Ascending aorta (tissue), 2 donors: ENCODE measurements at places on chromosomes 7 and 10. TPM values are rescaled to one million over a fixed set of nuclear protein-coding genes. Genes with fewer than 3 reads are reported as not detected.

- no peak for DNase-seq
- no peaks in the 10 kb centered on the region for H3K4me1 ChIP-seq
- no peak overlapping the region for H3K27ac ChIP-seq
- no peaks in the 10 kb centered on the region for H3K36me3 ChIP-seq
- no peak overlapping the region for H3K4me3 ChIP-seq
These were observed 6.9 kb upstream of the UBE2H start for GRCh38 chr7:129959471-129960203.

DNA sequence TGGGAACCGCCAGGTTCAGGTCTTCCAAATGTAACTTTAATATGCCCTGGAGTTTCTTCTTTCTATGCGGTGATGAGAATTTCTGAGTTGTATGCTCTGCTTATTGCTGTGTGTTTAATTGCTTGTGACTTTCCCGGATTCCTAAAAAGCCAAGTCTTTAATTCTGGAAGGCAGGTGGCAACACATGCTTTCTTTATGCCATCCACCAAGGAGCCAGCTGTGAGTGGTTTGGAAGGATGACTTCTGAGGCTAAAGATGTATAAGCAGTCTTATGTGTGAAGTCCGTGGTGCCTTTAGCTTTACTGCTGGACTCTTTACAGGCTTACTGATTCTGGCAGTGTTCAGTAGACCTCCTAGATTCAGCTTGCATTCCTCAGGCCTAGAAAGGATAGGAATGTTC, 3.1 kb downstream of the SDK1 start:
- no peaks in the 10 kb centered on the region for H3K27me3 ChIP-seq
- H3K27ac ChIP-seq: peak overlapping the region; percentile 79
- DNase-seq: no peak
- no peaks in the 10 kb centered on the region for H3K36me3 ChIP-seq

GRCh38 chr7:16891874-16892643, 10.3 kb upstream of the AGR3 start:
- no peak overlapping the region for H3K27ac ChIP-seq
- H3K27me3 ChIP-seq: no peaks in the 10 kb centered on the region
- no peak overlapping the region for H3K4me3 ChIP-seq
- H3K36me3 ChIP-seq: no peaks in the 10 kb centered on the region

DNA sequence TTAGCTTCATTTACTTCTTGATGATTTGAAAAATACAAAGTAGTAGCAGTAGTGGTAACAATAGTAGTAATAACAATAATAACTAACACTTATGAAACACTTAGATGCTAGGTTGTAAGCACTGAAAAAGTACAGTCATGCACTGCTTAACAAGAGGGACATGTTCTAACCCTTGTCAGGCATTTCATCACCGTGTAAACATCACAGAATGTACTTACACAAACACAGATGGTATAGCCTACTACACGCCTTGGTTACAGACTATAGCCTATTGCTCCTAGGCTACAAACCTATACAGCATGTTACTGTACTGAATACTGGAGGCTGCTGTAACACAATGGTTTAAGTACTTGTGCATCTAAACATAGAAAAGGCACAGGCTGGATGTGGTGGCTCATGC, 60.6 kb downstream of the PUS7 start:
- no peaks in the 10 kb centered on the region for H3K27me3 ChIP-seq
- DNase-seq: no peak
- H3K4me1 ChIP-seq: no peaks in the 10 kb centered on the region
- no peak overlapping the region for H3K27ac ChIP-seq
- H3K36me3 ChIP-seq: peaks cover 7% of the 10 kb centered on the region

DNA sequence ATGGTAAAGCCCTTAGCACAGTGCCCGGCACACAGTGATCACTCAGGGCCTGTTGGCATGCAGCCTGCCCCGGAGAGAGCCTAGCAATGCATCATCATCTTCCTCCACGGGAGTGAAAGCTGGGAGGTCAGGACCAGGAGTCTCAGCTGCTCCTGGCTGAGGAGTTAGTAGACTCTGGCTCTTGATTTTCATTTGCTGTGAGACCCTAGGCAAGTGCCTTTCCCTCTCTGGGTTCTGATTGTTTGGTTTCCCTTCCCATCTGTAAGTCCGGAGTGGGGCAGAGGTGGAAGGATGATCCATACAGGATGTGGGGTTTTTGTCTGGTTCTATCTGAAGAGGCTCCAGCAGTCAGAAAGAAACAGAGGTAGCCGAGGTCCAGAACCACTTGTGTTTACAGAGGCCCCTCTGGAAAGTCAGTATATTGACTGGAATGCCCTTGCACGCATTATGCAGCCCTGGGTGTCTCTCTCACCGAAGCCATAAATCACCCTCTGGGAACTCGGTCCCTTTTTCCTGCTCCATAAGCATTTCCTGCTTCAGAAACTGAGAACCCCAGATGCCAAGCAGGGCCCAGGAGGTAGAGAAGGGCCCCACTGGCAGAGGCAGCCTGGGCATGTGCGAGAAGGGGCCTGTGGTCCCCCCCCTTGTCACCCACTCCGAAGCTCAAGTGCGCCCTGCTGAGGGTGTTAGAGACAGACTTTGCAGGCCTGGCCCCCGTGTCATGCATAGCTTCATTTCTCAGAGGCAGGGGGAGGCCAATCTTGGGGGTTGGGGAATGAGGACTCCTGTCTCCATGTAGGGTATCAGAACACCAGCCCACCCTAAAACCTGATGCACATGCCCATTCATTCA, 8.5 kb downstream of the UNC5B start:
- H3K4me3 ChIP-seq: no peak overlapping the region
- peaks cover 18% of the 10 kb centered on the region for H3K4me1 ChIP-seq
- no peaks in the 10 kb centered on the region for H3K27me3 ChIP-seq
- no peak overlapping the region for H3K27ac ChIP-seq
- DNase-seq: peak; percentile 45

GRCh38 chr10:100232101-100232500, 2.7 kb upstream of the CHUK start:
- H3K4me1 ChIP-seq: no peaks in the 10 kb centered on the region
- peaks cover 45% of the 10 kb centered on the region for H3K36me3 ChIP-seq
- no peak overlapping the region for H3K27ac ChIP-seq

DNA sequence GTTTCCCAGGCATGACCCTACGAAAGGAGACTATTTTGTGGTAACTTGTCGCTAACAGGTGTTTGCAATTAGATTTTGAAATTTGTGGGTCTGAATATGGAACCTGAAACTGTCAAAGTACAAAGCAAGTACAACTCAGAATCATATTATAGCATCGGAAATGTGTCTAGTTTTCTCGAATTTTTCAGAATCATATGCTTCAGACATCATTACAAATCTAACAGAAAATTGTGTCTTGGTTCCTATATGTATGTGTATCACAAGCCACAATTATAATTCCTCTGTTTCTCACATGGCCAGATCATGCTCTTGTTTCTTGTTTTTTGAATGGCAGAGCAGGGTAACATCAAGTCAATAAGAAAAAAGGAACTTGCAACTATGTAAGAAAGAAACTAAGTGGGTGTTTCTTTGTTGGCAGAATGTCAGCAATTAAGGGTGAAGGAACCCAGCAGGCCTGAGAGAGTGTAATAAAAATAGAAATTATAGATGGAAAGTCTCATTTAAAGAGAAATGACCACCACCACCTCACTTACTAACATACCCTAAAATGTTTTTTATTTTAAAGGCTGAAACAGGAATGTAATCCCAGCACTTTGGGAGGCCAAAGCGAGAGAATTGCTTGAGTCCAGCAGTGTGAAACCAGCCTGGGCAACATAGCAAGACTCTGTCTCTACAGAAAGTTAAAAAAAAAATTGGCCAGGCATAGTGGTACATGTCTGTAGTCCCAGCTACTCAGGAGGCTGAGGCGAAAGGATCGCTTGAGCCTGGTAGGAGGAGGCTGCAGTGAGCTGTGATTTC, 51.3 kb downstream of the PRTFDC1 start:
- DNase-seq: no peak
- no peak overlapping the region for H3K4me3 ChIP-seq
- H3K4me1 ChIP-seq: peaks cover 9% of the 10 kb centered on the region

DNA sequence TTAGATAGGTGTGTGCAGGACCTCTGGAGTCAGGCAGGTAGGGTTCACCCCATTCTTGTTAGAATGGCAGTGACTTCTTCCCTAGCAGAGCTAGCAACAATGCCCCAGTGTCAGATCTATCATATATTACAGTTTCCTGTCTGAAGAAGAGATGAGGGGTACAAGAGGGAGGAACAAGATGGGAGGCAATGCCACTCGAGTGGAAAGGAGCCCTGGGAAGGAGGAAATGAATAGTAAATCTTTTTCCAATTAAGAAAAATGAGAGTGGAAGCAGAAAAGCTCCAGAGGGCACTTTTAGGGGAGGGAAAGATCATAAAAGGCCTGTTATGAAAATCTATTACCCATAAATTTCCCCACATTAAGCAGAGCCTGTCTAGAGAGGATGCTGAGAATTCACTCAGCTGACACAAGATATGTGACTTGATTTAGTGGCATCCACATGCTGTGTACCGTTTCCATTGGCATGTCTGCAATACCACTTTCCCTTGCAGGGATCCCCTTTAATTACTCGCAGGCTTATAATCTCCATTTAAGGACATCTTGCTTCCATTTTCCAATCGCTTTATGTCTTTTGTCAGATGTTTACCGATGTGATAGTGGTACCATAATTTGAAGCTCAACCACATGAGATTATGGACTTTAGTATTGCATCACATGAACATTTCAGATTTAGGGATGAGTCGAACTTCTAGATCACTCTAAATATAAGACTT, 70.0 kb upstream of the AGBL3 start:
- H3K27ac ChIP-seq: peak overlapping the region; percentile 24
- no peak for DNase-seq
- H3K36me3 ChIP-seq: peaks cover 6% of the 10 kb centered on the region

DNA sequence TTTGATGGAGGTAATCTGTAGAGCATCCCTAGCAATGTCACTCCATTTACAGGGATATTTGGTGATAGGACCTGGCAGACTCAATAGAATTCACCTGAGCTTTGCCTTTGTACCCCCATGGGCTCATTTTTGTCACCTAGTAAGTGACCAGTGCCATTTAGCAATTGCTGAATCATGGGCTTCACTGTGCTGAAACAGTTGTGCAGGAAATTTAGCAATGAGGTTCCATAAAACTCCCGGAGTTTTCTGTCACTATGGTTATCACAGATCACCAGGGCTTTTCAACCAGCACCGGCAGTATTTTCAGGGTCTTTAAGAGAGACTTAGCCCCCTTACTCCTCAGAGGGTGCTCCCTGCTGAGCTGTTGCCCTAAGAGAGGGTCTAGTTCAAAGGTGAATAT, 40.2 kb downstream of the FAS start:
- DNase-seq: no peak
- H3K4me3 ChIP-seq: no peak overlapping the region
- H3K27ac ChIP-seq: no peak overlapping the region
- no peaks in the 10 kb centered on the region for H3K4me1 ChIP-seq
- no peaks in the 10 kb centered on the region for H3K27me3 ChIP-seq
- H3K36me3 ChIP-seq: no peaks in the 10 kb centered on the region

GRCh38 chr10:89952325-89952724, 250.9 kb downstream of the KIF20B start:
- no peaks in the 10 kb centered on the region for H3K27me3 ChIP-seq
- DNase-seq: no peak
- no peaks in the 10 kb centered on the region for H3K36me3 ChIP-seq
- H3K4me1 ChIP-seq: no peaks in the 10 kb centered on the region
- no peak overlapping the region for H3K27ac ChIP-seq

GRCh38 chr7:98722402-98722801, 105.3 kb downstream of the NPTX2 start:
- no peak for DNase-seq
- H3K27me3 ChIP-seq: no peaks in the 10 kb centered on the region
- H3K27ac ChIP-seq: no peak overlapping the region
- no peaks in the 10 kb centered on the region for H3K4me1 ChIP-seq

- no peaks in the 10 kb centered on the region for H3K27me3 ChIP-seq
- no peak for DNase-seq
These were observed 544.2 kb upstream of the GALNT17 start for GRCh38 chr7:70587739-70588138.

DNA sequence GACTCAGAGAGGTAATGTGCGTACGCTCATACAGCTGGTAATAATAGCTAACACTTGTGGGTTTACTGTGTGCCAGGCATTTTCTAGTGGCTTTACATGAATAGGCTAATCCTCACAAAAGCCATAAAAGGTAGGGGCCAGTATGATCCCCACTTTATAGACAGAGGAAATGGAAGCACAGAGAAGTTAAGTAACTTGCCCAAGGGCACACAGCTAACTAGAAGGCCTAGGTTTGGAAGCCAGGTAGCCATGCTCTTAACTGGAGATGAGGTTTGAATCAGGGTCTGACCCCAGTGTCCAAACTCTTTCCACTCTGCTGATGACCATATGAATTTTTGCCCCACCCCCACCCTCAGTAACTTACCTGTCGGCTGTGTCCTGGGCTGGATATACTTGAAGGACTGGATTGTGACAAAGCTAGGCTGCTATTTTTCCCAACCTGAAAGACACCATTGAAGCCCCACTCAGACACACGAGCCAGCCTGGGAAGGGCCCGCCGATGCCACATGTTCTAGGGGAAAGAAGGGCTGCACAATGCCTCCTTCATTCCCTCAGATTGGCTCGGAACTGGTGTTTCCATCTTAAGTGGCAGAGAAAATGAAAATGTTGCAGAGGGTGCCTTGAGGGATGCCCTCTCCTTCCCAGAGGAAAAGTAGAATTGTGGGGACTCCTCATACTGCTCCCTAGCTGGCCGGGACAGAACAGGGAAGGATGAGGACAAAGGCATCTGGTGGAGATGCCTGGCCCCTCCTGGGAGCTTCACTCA, 29.1 kb upstream of the EFCAB10 start:
- peaks cover 19% of the 10 kb centered on the region for H3K36me3 ChIP-seq
- DNase-seq: no peak
- no peak overlapping the region for H3K4me3 ChIP-seq
- no peaks in the 10 kb centered on the region for H3K4me1 ChIP-seq

DNA sequence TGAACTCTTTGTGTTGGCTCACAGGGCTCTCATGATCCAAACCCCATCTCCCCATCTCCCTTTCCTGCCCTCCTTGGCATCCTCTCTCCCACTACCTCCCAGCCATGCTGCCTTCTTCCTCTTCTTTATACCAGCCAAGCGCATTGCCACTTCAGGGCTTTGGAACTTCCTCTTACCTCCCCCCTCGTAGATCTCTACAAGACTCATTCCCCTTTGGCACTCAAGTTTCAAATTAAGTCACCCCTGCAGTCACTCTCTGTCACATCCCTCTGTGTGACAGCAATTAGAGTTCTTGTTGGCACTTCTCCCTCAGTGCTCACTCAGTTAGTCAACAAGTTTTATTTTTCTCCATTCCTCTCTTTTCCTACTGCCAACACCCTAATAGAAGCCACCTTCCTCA, 20.8 kb upstream of the NRP1 start:
- no peaks in the 10 kb centered on the region for H3K27me3 ChIP-seq
- H3K36me3 ChIP-seq: no peaks in the 10 kb centered on the region
- H3K4me1 ChIP-seq: no peaks in the 10 kb centered on the region
- DNase-seq: no peak
- H3K4me3 ChIP-seq: no peak overlapping the region

The PTF1A gene
- not detected for total RNA-seq

The C7orf33 gene
- not detected for total RNA-seq

The HOXA13 gene
- not detected for total RNA-seq

The PRTFDC1 gene
- 3.6 TPM for total RNA-seq

The CALCR gene
- not detected for total RNA-seq

The AKR1C1 gene
- 18.4 TPM for total RNA-seq

The BAIAP2L1 gene
- 2.8 TPM for total RNA-seq

The OR6V1 gene
- not detected for total RNA-seq

The AKR1E2 gene
- total RNA-seq: 0.53 TPM

The GALNT17 gene
- 29.8 TPM for total RNA-seq

The HEPACAM2 gene
- not detected for total RNA-seq

The HMX2 gene
- not detected for total RNA-seq

The MALRD1 gene
- not detected for total RNA-seq

The GRID2IP gene
- total RNA-seq: not detected

The TMEM26 gene
- total RNA-seq: not detected

The SPAG6 gene
- total RNA-seq: not detected
